ENCODE measurements at places on chromosomes 11 and 22.

- DNase-seq = no peak
Observed at GRCh38 chr11:6602096-6602940, 1.1 kb downstream of the RRP8 start.

GRCh38 chr22:42622061-42622710, 7.5 kb upstream of the POLDIP3 start:
- DNase-seq = no peak

DNA sequence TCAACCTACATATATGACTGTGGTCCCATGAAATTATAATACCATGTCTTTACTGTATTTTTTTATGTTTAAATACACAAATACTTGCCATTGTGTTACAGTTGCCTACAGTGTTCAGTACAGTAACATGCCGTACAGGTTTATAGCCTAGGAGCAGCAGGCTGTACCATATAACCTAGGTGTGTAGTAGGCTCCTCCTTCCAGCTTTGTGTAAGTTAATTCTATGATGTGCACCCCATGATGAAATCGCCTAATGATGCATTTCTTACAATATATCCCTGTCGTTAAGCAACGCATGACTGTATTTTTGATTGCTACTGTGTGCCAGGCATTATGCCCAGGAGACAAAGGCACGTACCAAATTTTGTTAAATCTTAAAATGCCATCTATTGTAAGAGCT, 163.7 kb downstream of the LDLRAD3 start:
- no peak for DNase-seq

GRCh38 chr11:130208241-130209127, 48.9 kb downstream of the ST14 start:
- peak; percentile 6 for DNase-seq

DNA sequence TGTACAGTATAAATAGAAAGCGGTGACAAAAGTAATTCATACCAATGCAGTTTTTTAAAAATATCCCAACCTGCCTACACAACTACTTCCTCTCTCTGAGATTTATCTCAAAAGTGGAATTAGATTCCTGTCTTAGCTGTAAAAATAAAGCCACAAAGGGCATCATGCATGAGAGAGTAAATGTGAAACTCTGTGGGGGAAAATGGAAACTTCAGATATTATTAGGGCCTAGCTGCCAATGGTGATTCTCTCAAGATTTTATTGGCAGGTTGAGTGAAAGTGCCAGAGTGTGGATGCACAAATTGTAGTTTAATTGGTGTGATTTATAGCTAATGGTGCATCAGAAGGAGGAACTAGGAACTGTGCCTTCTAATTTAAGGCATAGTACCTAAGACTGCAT, 356.9 kb upstream of the CCDC90B start:
- no peak for DNase-seq

GRCh38 chr11:17639091-17639490, 80.3 kb upstream of the MYOD1 start:
- DNase-seq = no peak

DNA sequence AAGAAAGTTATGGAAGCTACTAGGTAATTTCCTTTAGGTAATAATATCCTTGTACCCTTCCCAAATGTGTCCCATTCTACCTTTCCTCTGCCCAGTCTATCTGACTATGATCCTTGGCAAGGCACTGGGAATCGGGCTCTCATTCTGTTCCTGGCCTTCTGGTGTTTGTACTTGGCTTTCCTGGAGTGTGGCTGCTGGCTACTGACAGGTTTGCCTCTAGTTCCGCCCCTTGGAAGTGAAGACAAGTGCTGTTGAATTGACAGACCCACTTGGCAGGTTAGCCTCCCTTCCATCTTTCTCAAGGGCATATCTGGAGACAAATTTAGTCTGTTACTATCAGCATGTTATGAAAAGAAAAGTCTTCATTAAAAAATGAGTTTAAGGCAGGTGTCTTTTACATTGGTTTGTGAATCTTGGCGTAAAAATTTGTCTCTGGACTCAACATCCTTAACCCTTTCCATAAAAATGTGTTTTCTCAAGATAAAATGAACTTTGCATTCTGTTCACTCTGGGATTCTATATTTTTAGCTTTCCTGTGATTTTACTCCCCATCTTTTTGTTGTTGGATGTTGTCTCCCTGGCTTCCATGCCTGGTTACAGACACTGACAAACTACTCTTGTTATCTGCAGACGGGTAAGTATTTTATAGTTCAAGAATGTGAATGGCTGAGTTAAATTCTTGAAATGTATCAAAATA, 287.4 kb upstream of the PDGFD start:
- DNase-seq = no peak

- DNase-seq = peak; percentile 82
Observed at GRCh38 chr22:26461188-26461810, 22.3 kb downstream of the HPS4 start.

- DNase-seq = peak; percentile 86
Observed at GRCh38 chr11:75311858-75312288, 39.6 kb downstream of the ARRB1 start.

DNA sequence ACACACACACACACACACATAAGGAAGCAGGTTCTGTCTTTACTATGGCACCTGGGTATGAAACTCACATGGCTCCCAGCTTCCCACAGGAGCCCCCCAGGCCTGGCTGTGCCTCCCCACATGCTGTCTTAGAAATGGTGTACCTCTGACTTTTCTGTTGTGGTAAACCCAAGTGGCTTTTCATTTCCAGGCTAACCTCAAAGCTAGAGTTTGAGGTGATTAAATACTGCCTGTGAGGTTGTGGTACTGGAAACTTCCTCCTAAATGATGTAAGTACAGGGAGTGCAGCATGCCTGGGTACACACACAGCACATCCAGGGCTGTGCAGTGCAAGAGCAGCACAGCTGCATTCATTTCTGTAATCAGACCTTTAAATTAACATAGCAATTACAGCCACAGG, 34.4 kb downstream of the ME3 start:
- DNase-seq = no peak

- DNase-seq = peak; percentile 77
Observed at GRCh38 chr11:19820100-19820499, 107.5 kb downstream of the NAV2 start.

DNA sequence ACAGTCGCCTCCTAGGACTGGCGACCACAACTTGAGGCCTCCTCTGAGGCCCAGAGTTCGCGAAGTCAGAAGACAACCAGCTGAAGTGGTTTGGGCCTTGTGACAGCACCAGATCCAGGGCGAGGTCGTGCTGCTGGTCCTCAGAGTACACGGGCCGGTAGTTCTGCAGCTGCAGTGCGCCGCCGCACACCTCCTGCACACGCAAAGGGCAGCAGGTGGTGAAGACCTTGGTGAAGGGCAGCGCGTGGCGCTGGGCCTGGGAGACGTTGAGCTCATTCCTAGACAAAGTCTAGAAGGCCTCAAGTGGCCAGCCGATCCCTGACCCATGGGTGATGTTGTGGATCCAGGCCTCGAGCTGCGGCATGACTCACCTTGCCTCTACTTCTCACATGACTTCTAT, 18.2 kb downstream of the CD3E start:
- DNase-seq = no peak

DNA sequence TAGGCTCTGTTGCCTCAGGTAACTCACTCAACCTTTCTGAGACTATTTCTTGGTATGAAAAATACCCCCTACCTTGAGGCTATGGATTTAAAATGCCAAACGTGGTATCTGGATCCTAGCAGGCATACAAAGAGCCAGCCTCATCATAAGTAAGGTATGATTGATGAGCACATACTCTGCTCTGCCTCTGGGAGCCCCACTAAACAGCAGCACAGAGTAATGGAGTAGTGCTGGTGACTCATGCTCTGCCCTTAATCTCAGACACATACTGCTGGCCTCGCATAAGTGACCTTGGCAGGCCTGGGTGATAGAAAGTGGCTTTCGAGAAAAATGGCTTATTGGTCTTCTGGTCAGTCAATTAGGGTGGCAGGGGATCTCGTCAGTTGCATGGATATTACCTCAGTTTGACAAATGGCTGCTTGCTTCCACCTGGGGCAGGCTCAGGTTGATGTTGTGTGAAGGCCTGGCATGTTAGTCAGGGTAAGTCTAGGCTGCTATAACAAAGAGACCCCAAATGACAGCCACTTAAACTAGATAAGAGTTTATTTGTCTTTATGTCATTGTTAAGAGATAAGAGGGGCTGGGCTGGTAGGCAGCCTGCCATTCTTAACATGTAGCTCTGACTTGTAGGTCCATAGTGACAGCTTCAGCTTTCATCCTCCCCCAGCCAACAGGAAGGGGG, 15.2 kb upstream of the SLC6A5 start:
- DNase-seq = no peak

- no peak for DNase-seq
Observed at GRCh38 chr11:111356660-111357048, 22.4 kb downstream of the POU2AF1 start.

- DNase-seq = no peak
Observed at GRCh38 chr11:46597609-46598219, 3.9 kb upstream of the AMBRA1 start.

DNA sequence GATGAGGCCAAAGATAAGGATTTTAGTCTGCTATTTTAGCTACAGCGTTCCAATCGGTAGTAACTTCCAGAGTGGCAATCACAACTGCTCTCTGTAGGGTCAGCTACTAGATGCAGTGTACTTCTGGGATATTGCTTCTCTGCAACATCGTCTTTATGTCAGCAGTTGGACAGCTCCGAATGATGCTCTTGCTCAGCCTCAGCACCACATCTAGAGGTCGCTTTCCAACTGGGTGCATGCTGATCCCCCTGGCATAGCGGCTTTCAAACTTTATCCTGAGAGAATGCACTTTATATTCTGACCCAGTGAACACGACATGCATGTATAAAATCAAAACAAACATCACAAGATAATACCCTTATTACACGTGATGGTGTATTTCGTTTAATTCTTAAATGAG, 219.6 kb downstream of the C11orf87 start:
- peak; percentile 56 for DNase-seq

DNA sequence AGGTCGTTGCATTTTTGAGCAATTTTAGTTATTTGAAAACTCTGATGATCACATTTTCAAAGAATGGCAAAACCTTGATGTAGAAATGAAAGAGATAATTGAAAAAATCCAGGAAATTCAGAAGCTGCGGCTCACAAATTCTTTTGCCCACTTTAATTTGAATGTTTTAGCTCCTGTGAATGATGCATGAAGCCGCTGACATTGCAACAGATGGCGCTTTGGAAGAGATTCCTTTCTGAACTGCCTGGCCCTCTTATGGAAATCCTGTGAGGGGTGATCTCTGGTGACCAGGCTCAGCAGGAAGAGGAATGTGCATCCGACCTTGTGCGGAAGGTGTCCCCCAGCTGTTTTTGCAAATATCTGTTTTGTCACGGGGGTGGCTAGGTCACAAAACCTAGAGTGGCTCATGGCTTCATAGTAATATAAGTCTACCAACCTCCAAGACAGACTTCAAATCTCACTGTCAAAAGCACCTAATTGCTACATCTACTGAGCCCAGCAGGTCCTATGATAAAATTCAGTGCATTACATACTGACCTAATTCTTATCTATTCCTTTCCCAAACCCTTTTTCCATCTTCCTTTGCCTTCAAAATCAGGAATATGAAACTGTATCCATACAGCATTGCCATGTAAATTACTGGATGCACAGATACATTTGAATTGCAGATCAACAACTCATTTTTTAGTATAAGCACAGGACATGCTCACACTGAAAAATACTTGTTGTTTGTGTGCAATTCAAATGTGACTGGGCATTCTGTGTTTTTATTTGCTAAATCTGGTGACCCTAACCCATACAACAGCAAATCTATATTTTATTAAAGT, 412.7 kb downstream of the ETS1 start:
- DNase-seq = peak; percentile 69

- DNase-seq = no peak
Observed at GRCh38 chr11:73340164-73340563, 32.1 kb downstream of the ARHGEF17 start.

- DNase-seq = no peak
Observed at GRCh38 chr11:16097543-16097942, 258.8 kb downstream of the SOX6 start.

GRCh38 chr11:85652786-85653447, 5.2 kb downstream of the TMEM126A start:
- no peak for DNase-seq

DNA sequence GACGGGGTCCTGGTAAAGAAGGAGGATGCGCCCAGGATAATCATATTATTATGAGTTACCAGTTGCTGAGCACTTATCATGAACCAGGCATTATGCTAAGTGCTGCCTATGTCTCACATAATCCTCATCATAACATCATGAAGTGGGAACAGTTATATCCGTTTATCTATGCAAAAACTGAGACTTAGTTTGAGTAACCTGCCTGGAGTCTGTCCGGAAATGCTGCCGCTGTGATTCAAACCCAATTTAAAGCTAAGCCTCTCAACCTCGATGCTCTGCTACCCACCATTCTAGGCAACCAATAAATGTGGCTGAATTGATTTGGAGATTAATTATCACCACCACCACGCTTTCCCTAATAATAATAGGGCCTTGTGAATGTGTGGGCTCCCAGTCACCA, 111.5 kb upstream of the CLMP start:
- no peak for DNase-seq

DNA sequence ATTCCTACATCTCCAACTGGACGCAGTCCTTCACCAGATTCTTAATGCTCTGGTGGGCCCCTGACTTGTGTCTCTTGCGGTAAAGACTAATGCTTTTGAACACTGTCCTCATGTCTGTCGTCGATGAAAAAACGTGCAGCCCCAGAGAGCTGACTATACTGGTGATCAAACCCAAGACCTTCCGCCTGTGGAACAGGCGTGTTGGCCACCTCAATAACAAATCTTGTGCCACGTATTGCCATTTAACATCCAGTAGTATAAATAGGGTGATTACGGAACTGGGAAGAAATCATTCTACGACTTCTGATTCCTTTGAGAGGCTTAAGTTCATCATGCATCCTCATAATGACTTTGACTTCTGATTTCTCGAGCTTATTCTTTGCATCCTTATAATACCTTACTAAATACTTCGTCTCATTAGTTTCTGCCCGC, 45.6 kb downstream of the OR4D9 start:
- DNase-seq = no peak

DNA sequence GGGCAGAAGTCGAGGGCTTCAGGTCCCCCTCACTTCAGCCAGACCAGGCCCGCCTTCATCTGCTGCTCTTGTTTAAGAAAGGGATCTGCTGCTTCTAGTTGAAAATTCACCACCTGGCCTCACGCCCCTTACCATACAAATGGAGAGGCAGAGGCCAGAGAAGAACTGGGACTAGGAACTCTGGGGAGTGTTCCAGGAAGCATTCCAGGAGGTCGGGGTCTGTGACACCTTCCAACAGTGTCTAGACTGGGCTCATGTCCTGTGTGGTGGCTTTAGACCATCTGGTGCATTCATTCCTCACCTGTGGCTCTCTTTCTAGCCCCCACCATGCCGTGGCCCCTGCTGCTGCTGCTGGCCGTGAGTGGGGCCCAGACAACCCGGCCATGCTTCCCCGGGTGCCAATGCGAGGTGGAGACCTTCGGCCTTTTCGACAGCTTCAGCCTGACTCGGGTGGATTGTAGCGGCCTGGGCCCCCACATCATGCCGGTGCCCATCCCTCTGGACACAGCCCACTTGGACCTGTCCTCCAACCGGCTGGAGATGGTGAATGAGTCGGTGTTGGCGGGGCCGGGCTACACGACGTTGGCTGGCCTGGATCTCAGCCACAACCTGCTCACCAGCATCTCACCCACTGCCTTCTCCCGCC, 12.3 kb downstream of the TSKU start:
- no peak for DNase-seq

GRCh38 chr11:43723617-43724016, 43.1 kb downstream of the HSD17B12 start:
- DNase-seq = no peak

Data from GM03348 (cell line).